ENCODE measurements at places on chromosomes 13 and 19. TPM values are rescaled to one million over a fixed set of nuclear protein-coding genes. Genes with fewer than 3 reads are reported as not detected.

GRCh38 chr19:1258707-1259205 lies 10.4 kb downstream of the MIDN start:
- no peak for DNase-seq

DNA sequence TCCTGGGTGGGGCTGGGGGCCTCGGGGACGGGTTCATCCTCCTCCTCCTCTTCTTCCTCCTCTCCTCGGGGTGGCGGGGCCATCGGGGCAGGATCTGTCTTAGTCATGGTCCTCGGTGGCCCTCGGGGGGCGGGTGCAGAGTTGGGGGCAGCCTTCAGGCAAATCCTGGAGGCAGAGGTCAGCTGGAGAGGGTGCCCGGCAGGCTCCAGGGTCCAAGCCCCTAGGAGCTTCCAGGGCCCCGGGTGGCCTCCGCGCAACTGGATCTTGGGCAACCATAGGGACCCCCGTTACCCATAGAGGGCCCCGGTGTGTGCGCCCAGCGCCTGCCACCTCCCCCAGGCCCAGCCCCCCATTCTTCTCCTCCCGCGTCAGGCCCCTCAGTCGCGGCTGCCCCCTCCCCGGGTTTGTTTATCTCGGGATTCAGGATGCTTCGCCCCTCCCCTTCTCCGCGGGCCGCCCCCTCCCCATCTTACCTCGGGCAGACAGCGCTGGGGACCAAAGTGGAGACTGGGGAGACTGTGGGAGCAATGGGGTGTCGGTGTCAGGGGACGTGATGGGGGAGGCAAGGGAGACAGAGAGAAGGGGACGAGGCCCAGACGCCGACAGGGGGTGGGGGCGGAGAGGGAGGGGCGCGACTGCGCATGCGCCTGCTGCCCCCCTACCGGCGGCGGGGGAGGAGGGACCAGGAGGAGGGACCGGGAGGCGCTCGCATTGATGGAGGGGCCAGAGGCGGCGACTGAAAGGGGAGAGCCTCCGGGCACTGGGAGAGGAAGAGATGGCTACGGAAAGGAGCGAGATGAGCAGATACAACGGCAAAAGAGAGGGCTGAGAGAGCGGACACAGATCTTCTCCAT lies at the start of gene CLIP3:
CLIP3 (minus strand) TSS at position 623 of the 854 bp plus-strand sequence; CDS start at position 107, 516 bp downstream.
- DNase-seq, result no peak

GRCh38 chr13:66222127-66222526 lies 1008.0 kb downstream of the PCDH9 start:
- DNase-seq, result no peak

DNA sequence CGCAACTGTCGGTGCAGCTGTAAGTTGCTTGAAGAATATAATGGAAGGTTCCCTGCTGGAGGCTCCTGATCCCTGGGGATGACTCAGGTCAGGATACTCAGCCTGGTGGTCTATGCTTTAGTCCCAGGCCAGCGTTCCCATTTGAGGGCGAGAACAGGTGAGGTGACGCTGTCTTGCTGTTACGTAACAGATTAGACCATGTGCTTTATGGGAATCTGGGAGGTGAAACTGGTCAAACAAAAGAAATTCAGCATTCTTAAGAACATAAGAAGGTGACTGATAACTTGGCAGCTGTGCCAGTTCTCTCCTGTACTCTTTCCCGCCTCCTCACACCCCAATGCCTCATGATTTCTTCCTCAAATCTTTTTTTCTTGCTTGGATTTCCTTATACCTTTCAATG lies at the start of gene CXCL17:
CXCL17 (minus strand) TSS at position 114 of the 400 bp plus-strand sequence. CDS start 114 bp downstream, outside the sequence.
- peak; percentile 4 for DNase-seq

GRCh38 chr13:112107289-112107688 lies 40.3 kb downstream of the SOX1 start:
- no peak for DNase-seq

- no peak for DNase-seq
Measured at GRCh38 chr13:43473437-43473836, 313.3 kb downstream of the ENOX1 start.

- no peak for DNase-seq
Measured at GRCh38 chr13:102367836-102368235, 34.0 kb downstream of the FGF14 start.

GRCh38 chr19:43152214-43152613 lies 34.1 kb downstream of the PSG5 start:
- DNase-seq, result peak; percentile 13

Gene SIGLEC5
- not detected for total RNA-seq

Gene KLHL1
- not detected for total RNA-seq

Gene ZNF613
- total RNA-seq, result 4.3 TPM

Gene LIN7B
- total RNA-seq, result 11.6 TPM

Gene CEACAM5
- total RNA-seq, result 2.8 TPM

Gene SIGLECL1
- total RNA-seq, result not detected

All from PC-3 (cell line).